ENCODE measurements at places on chromosomes 7 and 10.

DNA sequence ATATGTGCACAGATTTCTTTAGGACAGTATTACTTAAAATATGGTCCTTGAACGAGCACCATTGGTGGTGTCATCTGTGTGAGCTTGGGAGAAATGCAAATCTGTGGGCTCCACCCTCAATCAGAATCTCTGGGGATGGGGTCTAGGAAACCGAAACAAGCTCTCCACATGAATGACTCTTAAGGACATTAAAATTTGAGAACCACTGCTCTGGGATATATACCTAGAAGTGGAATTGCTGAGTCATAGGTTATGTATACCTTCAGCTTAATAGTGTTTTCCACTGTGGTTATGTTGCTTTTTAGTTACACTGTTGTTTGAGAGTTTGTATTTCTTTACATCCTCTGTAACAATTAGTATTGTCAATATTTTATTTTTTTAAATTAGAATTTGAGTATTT, 24.0 kb downstream of the ZNRF2 start:
- no peak for DNase-seq

DNA sequence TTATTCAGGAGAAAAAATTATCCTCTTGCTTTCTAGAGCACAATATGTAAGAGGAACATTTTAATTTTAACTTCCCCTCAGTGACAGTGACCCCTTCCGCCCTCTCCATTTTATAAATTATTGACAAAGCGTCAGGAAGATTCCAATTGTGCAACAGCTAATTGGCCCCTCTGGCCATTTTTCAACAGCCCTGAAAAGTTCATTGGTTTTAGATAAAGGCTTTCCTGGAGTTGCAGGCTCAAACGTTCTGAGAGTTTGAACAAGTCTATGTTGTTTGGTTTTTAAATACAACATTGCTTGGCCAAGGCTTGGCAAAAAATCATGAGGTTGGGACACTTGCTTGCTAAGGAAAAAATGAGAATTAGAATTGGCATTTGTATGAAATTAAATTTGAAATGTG, 422.2 kb upstream of the ANKRD30A start:
- DNase-seq, result no peak

DNA sequence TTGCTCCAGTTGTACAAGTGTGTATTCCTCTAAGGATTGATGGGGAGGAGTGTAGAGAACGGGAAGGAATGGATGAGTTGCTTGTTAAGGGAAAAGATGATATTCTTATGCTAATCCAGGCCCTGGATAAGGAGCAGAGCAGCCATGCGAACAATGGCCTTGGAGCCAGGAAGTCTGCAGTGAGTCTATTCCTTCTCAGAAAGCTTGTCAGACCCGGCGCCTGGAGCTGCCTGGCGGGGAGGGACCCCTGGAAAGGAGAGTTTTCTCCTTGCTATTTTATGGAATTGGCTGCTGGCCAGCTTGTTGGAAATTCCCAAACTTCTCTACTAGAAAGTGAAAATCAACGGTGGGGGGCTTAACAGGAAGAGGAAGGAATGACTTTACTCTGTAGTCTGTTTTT, 89.1 kb downstream of the MMRN2 start:
- no peak for DNase-seq

DNA sequence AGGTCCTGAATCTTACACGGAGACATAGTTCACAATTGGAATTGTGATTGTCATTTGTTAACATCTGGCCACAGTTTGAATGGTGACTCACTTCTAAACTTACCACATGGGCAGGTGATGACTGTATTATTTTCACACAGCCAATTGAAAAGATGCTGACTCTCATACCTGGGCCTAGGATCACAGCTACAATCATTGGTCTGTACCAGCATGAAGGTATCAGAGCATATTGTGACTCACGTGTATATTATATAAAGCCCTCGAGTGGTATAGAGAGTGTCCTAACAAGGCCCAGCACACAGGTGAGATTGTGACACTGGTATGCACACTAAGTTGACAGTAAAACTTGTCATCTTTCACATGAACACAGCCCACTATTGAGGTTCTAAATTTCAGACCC, 9.4 kb upstream of the ZNF107 start:
- no peak for DNase-seq

GRCh38 chr7:157854066-157854891, 517.5 kb downstream of the DNAJB6 start:
- DNase-seq, result no peak

GRCh38 chr10:3564346-3565002, 220.5 kb downstream of the KLF6 start:
- no peak for DNase-seq

DNA sequence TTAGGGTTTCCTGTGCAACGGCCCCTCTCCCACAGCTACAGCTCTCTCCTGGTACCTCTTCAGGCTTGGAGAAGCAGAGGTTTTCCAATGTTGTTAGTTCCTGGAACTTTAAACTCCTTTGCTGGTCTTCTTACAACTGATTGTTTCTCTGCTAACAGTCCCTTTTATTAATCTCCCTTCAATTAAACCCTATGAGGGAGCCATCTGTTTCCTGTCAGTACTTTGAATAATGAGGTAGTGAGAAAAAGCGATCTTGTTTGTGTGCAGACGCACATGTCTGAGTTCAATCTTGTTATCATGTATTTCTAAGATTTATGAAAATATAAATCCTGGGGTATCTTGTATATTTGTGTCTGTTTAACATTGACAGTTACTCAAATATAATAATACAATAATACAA, 102.4 kb downstream of the MDFIC start:
- DNase-seq, result no peak

GRCh38 chr10:78338717-78339116, 305.1 kb downstream of the RPS24 start:
- DNase-seq, result no peak

- DNase-seq, result no peak
Measured at GRCh38 chr10:28578454-28578853, 45.5 kb downstream of the WAC start.

DNA sequence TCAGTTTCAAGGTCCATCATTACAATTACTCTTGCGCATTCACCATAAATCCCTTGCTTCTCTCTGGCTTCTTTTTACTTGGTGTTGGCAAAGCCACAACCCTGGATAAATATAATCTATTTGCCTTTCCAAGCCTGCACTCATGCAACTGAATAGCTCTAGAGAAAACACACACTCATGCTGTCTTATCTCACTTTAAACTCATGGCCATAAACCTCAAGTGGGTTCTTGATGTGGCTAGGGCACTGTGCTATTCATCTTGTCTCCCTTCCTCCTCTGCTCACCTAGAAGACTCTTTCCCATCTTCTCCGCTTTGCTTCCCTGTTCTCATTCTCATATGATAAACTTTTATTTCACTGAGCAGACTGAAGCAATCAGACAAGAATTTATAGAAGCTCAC, 165.4 kb upstream of the MTPN start:
- DNase-seq, result no peak

- no peak for DNase-seq
Measured at GRCh38 chr10:84607523-84607922, 279.1 kb downstream of the CCSER2 start.

GRCh38 chr10:88120599-88121333, 257.3 kb downstream of the PTEN start:
- no peak for DNase-seq

DNA sequence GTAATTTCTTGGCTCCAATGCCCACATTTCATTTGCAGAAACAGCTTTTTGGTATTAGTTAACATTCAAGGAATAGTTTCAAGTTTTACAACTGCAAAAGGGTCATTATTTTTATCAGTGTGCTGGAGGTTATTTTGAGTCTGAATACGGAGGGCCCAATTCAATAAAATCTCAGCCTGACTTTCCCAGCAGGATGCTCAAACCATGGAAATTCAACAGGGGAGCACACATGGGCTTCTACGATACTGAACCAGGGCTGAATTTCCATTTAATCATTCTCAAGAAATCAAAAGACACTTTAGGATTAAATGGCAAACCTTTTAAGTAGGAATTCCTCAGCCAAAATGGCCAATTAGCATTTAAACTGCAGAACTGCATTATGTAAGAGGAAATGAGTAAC, 700.9 kb upstream of the ANKRD30A start:
- no peak for DNase-seq

GRCh38 chr10:67695555-67695954, 440 bp downstream of the CTNNA3 start:
- no peak for DNase-seq

- peak; percentile 14 for DNase-seq
Measured at GRCh38 chr10:32315424-32315823, 31.5 kb downstream of the EPC1 start.

- DNase-seq, result no peak
Measured at GRCh38 chr10:69051710-69052487, 36.0 kb upstream of the SRGN start.

DNA sequence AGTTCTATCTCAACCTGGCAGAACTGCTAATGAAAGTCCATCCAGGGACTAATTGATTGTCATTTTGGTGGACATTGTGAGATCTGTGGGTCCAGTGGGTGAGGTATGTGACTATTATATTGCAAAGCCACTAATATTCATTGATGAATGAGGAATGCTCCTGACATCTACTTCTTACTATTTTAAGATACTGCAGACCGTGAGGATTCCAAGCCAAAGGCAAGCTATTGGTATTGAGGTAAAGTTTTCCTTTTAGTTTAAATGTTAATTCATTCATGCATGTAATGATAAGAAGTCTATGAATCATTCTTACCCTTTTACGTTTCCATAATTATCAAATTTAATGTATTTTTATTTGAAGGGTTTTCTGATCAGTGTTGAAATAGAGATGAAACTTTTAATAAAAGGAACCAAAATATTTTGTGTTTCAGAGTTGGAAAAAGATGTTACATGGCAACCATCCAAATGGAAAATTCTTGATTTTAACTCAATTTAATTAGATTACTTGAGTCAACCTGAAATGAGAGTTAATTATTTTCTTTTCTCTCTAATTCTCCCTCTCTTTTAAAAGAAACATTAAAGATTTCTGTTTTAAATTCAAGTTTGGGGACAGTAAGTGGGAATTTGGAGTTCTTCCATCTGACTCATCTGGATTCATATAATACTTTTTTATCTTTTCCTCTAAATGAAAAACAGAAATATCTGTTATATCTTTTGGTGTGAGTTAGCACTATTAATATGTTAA, 39.6 kb downstream of the NUP205 start:
- no peak for DNase-seq

GRCh38 chr7:12929476-12930140, 242.2 kb downstream of the ARL4A start:
- no peak for DNase-seq

DNA sequence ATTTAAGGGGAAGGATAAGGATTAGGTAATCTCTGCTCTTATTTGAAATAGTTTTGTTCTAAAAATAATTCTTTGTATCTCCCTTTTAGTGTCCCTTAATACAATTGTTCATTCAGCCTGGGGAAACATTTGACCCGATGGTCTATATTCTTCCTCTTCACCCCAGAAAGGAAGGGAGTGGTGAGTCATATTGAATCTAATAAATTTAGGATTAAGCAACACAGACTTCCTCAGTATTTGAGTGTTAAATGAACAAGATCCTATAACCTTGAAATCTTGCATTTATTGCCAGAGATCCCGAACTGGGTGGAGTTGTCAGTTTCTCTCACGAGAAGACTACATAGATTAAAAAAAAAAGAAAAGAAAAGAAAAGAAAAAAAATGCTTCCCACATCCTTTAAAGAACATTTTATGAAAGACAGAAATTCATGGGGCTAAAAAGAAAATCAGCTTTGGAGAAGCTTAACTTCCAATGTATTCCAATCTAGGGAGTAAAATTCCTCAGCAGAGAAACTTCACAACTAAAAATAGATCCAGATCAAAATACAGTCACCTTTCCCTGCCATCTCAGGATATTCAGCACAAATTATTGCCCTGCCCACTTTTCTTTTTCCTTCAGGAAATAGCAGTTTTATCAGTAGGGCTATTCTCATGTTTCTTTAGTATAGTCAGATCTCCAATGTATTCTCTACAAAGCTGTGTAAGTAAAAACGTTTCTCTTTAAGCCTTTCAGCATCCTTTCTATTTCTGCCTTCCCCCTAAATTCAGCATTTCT, 82.2 kb downstream of the SEMA3D start:
- peak; percentile 73 for DNase-seq

- DNase-seq, result peak; percentile 41
Measured at GRCh38 chr10:106267591-106267990, 896.9 kb downstream of the SORCS1 start.

GRCh38 chr7:131244259-131244852, 83.3 kb upstream of the MKLN1 start:
- peak; percentile 95 for DNase-seq

DNA sequence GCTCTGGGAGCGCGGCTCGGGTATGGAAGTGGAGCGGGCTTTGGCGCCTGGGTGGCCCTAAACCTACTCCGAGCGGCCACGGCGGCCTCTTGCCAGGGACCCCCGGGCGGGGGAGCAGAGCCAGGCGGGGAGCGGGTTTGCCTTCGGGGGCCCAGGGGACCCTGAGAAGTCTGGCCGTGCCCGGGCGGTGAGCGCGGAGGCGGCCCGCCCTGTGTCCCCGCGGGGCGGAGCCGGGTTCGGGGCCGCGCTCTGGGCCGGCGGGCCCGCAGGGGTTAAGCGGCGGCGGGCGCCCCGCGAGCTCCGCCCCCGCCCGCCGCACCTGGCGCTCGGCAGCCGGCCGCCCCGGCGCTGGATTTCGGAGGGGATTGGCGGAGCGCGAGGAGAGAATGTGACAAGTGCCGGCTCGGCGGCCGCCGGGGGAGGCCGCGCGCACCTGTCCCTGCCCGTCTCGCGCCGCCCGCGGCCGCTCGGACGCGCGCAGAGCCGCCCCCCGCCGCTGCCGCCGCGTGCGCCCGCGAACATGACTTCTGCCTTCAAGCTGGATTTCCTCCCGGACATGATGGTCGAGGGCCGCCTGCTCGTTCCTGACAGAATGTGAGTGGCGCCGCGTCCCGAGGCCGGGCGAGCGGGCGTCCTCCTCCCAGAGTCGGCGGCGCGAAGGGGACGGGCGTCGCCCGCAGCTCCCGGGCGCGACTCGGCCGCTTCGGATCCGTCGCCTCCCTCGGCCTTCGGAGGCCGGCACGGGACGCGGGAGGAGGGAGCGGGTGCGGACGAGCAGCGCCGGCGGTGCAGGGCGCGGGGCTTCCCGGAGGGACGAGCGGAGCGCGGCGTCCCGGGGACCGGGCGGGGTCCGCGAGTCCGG, at the start of gene CELF2:
TSS of gene CELF2 (plus strand) at position 303 of the 862 bp plus-strand sequence. CDS start at position 521, 218 bp downstream.
- DNase-seq, result peak; percentile 24

DNA sequence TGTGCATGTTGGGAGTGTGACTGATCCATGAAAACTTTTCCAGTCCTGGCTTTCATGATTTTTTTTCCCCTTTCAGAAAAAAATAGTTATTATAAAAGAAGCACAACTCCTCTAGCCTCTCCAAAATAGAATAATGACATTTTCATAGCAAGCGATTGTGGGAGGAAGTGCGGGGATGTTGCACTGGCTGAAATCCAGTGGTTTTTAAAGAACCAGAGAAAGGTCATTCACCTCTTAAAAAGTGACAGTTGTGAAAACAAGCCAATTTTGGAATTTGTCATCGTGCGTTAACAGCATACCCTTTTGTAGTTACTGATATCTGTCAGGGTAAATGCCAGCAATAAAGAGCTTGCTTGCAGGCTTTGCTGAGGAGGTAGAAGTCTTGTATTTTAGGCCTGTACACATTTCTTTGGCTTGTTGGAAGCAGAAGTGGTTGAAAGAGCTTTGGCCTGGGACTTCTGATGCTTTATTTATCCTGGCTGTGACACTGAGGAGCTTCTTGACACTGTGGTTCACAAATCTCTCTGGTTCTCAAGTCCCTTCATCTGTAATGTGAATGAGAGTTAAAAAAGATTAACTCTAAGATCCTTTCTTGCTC, 545.9 kb downstream of the REEP3 start:
- DNase-seq, result no peak

- DNase-seq, result no peak
Measured at GRCh38 chr10:132236161-132236560, 49.4 kb downstream of the DPYSL4 start.

Data from EL (cell line).